Stimulated activated CD4-positive, alpha-beta T cell treated with anti-CD3 and anti-CD28 coated beads, Interleukin-1b, Interleukin-23, amount 100 ng/mL, for 1 hour (primary cell): ENCODE measurements at places on chromosomes 11 and 22.
A peak's percentile ranks its signal among the peaks of the same experiment; 100 is the strongest.

DNA sequence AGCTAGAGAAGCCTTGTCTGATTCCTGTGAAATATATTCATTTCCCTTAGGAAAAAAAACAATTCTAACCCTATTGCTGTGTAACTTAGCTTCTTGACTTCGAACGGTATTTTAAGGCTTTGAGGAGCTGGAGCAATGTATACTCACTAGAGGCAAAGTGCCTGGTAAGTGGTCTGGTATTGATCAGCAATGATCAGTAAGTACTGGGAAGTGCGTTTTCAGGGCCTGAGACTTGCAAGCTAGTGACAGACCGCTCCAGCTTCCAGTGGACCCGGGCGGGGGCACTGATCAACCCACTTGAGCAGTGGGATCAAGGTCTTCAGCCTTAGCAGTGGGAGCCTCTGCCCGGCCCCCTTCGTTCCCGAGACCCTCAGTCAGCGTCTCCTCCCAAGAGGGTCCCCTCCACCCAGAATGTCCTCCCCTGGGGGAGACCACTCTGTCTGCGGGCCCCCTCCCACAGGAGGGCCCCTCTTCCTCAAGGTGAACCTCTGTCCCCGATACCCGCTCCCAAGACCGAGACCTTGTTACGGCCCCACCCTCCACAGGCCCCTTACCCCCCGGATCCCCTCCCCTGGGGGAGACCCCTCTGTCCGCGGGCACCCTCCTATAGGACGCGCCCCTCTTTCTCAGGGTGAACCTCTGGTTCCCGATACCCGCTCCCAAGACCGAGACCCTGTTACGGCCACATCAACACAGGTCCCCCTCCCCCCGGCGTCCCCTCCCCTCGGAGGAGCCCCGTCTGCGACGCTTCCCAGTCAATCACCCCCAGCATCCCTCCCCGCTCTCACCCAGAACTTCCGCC, 452 bp upstream of the ATXN10 start:
- DNase-seq, result no peak

- DNase-seq, result no peak
These were observed at the start of gene TYMP for GRCh38 chr22:50529897-50530579. TYMP (minus strand) TSS chr22:50530012; CDS start chr22:50529709, 303 bp downstream.

GRCh38 chr11:134856056-134856971, 444.3 kb upstream of the B3GAT1 start:
- DNase-seq, result no peak

DNA sequence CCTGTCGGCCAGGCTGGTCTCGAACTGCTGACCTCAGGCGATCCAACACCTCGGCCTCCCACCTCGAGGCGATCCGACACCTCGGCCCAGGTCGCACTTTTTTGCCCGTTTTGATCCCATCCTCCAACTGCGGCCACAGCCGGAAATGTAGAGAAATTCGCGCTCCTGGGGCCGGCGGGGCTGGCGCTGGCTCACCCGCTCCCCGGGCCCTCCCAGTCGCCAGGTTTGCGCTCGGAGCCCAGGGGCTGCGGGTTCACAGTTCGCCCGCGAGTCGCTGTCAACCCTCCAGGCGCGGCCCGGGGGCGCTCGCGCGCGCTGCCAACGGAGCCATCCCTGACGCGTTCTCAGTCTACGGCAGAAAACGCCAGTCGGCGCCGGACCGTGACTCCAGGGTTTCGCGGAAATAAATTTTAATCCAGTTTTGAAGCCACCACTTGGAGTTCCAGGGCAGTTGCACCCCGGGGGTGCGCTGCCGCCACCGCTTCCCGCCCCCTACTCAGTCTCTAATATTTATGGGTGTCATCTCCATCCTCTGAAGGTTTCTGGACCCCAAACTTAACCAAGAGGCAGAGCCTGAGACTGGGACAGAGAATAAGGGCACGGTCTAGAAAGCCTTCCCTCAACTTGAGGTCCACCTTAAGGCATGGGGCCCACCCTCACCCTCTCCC, 1.5 kb upstream of the KLHDC7B start:
- peak; percentile 63 for DNase-seq

GRCh38 chr11:108938604-108939003, 273.7 kb downstream of the DDX10 start:
- no peak for DNase-seq

DNA sequence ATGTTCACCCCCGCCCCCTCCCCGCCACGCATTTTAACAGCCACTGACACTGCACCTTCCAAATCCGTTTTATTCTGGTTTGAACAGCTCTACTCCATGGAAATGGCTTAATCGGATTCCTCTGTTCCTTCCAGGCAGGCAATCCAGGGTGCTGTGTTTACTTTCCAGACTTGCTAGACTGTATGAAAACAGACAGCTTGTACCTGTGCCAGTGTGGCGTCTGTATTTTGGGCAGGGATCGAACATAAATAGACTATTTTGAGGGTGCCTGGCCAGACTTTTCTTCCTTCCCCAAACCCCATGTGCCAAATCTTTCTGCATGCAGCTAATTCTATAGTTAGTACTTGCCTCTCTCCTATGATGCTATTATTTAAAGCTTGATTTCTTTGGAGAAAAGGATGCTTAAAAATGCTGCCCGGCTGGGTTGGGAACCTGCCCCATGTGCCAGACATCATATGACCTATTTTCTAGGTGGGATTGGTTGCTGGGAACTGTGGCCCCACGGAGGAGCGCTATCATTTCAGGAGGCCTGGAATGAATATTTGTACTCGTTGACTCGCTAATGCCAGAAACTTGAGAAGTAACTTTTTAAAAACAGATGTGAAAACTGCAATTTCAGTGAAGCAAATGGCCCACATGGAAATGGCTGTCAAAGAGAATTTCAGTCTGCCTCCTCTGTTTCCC, 814.8 kb downstream of the BRD1 start:
- DNase-seq, result no peak

DNA sequence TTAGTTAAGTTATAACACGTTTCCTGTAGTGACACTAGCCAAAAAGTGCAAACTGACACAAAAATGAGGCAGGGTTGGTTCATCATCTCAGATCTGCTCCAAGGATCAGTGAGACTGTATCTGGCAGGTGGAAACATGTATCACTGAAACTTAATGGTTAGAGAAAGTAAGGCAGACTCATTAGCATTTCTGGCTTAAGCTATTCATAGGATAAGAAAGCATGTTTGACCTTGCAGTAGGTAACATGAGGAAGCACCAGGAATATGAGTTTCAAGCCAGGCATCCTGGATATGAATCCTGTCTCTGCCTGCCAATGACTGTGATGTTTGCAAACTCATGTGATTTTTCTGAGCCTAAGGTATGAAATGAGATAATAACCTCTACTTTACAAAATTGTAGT, 732.1 kb downstream of the NELL1 start:
- DNase-seq, result no peak

DNA sequence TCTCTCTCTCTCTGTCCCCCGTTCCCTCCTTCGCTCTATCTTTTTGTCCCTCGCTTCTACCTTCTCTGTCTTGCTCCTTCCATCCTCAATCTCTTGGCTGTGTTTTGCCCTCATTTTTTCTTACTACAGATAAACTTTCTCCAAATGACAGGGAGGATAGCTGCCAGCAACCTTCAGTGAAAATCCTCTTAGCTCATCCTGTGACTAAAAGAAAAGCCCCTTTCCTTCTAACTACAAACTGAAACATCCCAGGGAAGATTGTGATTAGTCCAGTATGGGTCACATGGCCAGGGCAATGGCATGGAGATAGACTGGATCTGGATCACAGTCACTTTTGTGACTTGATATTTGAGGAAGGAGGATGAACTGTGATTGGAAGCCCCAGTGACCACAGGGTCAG, 10.4 kb downstream of the SPON1 start:
- DNase-seq, result no peak

DNA sequence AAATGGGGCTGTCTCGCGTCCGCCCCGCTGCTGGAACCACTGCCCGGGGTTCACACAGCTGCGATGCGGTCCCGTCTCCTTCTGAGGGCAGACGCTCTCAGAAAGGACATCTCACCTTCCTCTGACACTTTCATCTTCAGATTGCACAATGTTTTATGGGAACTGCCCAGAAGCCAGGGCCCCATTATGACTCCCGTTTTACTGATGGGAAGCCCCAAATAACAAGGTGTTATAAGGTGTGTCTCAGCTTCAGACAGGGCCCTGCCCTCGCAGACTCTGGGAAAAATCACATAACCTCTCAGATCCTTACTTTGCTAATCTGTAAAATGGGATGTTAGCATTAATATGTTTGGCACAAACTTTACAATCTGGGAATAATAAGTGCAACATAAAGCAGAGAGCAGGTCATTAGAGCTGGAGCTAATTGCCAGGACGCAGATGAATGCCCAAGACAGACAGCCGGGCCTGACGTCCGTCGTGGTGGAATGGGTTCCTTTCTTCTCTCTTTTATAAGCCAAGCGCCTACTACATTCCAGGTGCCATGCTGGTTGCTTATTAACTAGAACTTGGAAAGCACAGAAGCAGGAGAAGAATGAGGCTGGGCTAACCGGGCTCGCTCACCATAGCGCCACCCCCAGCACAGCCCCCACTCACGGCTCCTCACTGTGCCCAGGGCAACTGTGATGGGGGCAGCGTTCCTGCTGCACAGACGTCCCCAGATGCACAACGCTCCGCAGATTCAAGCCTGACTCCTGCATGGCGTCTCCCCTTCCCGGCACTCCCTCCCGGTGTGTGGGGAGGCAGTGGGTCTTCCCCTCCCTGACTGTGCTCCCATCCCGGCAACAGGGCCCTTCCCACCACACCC, 43.8 kb downstream of the TRMU start:
- DNase-seq, result no peak

DNA sequence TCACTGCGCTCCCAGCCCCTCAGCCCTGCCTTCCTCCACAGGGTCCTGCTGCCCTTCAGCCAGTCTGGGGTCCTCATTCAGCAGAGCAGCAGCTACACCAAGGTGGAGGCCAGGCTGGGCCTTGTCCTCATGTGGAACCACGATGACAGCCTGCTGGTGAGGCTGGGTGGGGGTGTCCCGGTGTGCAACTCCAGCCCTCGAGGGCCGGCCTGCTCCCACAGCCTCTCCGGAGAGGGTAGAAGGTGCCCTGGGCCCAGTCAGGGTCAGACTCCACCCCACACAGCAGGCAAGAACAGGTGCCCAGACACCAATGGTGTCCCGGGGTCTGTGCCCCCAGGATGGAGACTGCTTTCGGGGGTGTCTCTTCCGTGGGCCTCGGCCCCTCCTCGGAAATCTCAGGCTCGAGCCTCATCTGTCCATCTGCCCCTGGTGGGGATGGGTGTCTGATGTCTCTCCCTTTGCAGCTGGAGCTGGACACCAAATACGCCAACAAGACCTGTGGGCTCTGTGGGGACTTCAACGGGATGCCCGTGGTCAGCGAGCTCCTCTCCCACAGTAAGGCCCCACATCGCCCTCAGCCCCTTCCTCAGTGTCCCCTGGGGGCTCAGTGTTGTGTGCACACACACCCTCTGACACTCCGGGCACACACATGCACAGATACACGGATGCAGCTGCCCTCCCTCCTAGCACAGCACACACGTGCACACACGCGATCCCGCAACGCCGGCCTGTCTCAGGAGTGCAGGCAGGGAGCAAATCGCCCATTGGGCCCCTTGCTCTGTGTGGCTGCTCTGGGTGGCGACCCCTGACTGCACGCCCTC, 4.9 kb downstream of the MUC5AC start:
- no peak for DNase-seq

GRCh38 chr11:31477528-31478222, 31.7 kb downstream of the IMMP1L start:
- no peak for DNase-seq

DNA sequence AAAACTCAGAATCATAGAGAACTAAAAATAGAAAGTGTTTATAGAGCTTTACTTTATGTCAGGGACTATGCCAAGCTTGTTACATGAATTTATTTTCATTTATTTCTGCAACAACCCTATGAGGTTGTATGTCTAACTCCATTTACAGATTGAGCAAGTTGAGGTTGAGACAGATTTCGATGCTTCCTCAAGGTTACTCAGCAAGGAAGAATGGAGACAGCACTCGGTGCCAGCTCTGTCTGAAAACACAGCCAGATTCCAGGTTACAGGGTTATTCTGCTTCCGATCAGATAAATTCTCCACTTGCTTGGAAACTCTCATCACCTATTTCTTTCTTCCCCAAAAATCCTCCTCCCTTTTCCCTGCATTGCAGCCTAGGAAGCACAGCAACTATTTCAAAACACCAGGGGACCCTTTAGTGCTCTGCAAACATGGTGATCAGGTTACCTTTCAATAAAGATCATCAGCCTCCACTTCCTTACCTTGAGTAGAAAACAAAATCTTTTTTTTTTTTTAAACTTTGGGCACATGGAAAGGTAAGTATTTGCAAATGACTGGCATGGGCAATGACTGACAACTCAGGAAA, 7.0 kb downstream of the MMP3 start:
- no peak for DNase-seq

GRCh38 chr11:22415476-22415875, 77.3 kb downstream of the SLC17A6 start:
- DNase-seq, result no peak

GRCh38 chr11:75267171-75267970, 26.8 kb downstream of the TPBGL start:
- DNase-seq, result no peak

DNA sequence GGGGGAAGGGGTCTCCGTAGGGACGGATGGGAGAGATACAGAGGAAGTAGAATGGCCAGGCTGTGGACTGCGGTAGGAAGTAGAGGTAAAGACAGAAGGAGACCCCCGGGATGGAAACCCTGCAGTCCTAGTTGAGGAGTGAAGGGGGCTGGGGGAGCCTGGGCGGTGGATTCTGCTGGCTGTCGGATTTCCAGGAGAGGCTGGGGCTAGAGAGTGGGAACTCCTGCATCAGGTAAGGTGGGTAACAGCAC, 727 bp upstream of the SCARF2 start:
- no peak for DNase-seq

DNA sequence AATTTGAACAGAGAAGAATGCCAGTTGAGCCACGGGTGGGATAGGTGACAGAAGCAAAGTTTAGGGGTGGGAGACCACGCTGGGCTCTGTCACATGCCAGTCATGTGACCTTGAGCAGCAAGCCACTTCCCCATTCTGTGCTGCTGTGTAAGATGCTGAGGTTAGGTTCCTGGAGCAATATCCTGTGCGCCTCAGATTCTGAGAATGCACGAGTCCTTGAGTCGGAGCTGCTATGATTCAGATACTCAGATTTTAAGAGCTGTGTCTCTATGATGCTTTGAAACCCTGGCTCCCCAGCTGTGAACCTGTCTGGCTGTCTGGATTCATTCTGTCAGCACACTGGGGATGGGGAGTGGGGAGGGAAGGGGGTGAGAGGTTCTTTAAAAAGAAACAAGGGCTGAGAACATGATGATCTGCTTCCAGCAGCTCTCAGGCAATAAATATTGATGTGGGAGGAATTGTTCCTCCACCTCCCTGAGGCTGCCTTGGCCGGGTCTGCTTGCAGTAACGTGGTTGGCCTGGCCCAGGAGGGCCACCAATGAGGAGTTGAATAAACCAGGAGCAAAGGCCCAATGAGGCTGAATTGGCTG, 24.0 kb downstream of the SLCO2B1 start:
- no peak for DNase-seq

GRCh38 chr22:37894939-37895670, 11.0 kb upstream of the MICALL1 start:
- DNase-seq, result no peak

- DNase-seq, result no peak
These were observed 1.5 kb downstream of the MAFF start for GRCh38 chr22:38203090-38203810.
